ENCODE measurements at places on chromosomes 3 and 15.

DNA sequence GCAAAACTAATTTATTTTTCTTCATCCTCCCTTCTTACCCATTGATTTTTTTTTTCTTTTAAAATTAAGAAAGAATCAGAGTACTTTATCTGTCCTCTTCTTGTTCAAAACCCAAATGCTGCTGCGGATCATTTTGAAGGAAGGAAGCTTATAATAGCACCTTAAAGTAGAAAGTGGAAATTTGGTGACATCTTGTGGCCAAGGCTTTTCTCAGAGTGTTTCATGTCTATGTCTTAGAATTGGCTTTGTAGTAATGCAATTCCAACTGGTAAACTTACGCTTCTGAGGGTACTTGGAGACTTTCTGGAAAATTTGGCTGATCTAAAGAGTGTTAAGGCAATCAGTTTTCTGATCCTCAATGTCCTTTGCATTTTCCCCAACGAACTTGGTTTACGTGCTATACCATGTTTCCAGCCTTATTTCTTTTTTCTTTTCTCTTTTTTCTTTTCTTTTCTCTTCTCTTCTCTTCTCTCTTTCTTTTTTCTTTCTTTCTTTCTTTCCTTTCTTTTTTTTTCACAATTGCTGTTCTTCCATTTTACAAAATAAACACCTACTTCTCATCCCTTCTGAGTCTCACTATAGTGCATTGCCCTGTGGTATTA, 30.7 kb downstream of the C3orf38 start:
- DNase-seq: no peak

DNA sequence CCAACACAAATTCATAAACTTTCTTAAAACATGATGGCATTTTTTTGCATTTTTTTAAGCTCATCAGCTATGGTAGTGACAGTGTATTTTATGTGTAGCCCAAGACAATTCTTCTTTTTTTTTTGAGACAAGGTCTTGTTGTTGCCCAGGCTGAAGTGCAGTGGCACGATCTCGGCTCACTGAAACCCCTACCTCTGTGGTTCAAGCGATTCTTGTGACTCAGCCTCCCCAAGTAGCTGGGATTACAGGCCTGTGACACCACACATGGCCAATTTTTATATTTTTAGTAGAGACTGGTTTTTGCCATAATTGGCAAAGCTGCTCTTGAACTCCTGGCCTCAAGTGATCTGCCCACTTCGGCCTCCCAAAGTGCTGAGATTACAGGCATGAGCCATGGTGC, 17.3 kb upstream of the USP50 start:
- no peak for DNase-seq

GRCh38 chr3:58585005-58585786, 8.0 kb upstream of the FAM107A start:
- DNase-seq: peak; percentile 44

DNA sequence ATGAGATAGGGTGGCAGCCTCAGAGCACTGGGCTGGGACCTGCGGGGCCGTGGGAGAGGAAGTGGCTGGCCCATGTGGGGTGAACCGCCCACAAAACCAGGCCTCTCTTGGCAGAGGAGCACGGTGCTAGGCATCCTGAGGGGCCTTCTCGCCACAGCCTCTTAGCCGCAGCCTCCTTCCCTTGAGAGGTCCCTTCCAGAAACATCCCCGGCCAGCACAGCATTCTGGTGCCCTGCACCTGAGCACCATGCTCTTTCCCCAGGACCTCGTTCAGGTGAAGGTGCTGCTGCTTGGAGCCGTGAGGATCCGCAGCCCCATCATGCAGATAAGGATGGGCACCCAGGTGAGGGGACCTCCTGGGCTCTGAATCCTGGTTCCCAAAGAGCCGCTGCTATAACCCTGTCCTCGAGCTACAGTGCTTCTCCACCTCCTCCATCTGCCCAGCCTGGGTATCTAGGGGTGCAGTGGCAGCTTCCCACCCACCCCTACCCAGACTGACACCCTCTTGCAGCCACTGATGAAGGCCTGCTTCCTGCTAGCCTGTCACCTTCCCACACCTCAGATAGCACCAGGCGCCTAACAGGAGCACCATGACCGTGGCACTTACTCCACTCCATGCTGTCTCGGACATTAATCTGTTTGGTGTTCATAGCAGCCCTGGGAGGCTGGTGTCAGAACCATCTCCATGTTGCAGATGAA, 11.2 kb upstream of the TXNRD3 start:
- DNase-seq: no peak

- no peak for DNase-seq
Measured at GRCh38 chr3:109070211-109070610, 47.7 kb downstream of the MORC1 start.

GRCh38 chr15:73334086-73334485, 34.7 kb downstream of the HCN4 start:
- no peak for DNase-seq

DNA sequence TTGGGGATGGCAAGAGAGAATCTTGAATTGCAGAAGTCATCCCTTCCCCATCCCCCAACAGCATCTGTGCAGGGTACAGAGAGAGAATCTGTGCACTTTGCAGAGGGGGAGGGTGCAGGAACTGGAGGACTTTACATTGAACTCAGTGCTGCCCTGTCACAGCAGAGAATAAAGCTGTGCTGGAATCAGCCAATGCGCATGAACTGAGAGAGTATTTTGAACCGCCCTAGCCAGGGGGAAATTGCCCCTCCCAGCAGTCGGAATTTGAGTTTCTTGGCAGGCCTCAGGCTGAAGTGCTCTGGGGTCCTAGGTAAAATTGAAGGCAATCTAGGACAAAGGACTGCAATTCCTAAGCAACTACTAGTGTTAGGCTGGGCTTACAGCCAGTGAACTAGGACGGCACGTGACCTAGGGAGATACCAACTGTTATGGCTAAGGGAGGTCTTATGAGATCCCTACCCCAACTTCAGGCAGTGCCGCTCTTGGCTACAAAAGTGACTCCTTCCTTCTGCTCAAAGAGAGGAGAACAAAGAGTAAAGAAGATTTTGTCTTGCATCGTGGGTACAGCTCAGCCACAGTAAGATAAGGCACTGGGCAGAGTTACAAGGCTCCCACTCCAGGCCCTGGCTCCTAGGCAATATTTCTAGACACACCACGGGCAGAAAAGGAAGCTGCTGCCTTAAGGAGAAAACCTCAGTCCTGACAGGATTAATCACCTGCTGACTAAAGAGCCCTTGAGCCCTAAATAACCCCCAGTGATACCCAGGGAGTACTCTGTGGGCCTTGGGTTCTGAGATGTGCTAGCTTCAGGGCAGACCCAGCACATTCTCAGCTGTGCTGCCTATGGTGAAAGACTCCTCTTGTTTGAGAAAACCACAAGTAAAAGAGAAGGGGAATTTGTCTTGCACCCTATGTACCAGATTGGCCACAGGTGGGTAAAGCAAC, 300.5 kb upstream of the ALCAM start:
- DNase-seq: no peak

GRCh38 chr15:58690703-58691102, 58.8 kb downstream of the ADAM10 start:
- no peak for DNase-seq

- no peak for DNase-seq
Measured at GRCh38 chr3:71051893-71052687, 531.4 kb downstream of the FOXP1 start.

DNA sequence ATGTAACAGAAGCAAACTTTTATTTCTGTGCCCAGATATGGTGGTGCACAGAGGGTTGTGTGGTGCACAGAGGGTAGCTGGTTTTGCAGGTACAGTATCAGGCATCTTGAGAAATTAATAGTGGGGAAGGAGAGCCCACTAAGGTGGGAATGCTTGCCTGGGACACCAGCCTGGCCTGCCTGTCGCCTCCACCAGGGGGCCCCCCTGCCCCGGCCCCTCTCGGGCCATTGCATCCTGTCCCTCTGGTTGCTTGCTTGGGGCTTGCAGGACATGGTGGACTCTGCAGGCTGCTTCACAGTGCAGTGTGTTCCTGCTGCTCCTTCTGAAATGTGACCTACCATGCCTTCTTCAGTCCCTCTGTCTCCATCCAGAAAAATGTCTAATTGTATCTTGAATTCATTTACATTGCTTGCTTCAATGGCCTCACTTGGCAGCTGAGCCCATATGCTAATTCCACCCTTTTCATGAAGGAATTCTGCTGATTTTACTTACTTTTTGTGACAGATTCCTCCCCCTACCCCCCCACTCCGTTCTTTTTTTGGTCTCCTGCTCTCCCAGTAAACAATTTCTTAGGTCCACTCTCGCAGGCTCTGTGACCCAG, 73.6 kb downstream of the EEFSEC start:
- DNase-seq: peak; percentile 10
